ENCODE measurements at places on chromosomes 6 and 20. TPM values are rescaled to one million over a fixed set of nuclear protein-coding genes. Genes with fewer than 3 reads are reported as not detected.

GRCh38 chr6:120632975-120633374, 701.3 kb downstream of the TBC1D32 start:
- no peak for DNase-seq
- no peaks in the 10 kb centered on the region for H3K36me3 ChIP-seq
- H3K4me1 ChIP-seq, result no peaks in the 10 kb centered on the region
- H3K4me3 ChIP-seq, result no peak overlapping the region
- no peak overlapping the region for H3K27ac ChIP-seq
- H3K27me3 ChIP-seq, result no peaks in the 10 kb centered on the region

GRCh38 chr6:122347280-122347679, 52.2 kb upstream of the HSF2 start:
- H3K27ac ChIP-seq, result no peak overlapping the region
- DNase-seq, result no peak
- no peaks in the 10 kb centered on the region for H3K4me1 ChIP-seq
- no peaks in the 10 kb centered on the region for H3K27me3 ChIP-seq

- H3K4me3 ChIP-seq, result no peak overlapping the region
- no peaks in the 10 kb centered on the region for H3K36me3 ChIP-seq
- H3K4me1 ChIP-seq, result no peaks in the 10 kb centered on the region
- H3K27ac ChIP-seq, result no peak overlapping the region
- no peaks in the 10 kb centered on the region for H3K27me3 ChIP-seq
- DNase-seq, result no peak
These were observed 623.1 kb downstream of the PHF3 start for GRCh38 chr6:64258752-64259151.

GRCh38 chr6:157246771-157247484, 76.4 kb downstream of the TMEM242 start:
- H3K27me3 ChIP-seq, result no peaks in the 10 kb centered on the region
- DNase-seq, result no peak
- no peaks in the 10 kb centered on the region for H3K4me1 ChIP-seq
- H3K4me3 ChIP-seq, result no peak overlapping the region
- no peaks in the 10 kb centered on the region for H3K36me3 ChIP-seq

DNA sequence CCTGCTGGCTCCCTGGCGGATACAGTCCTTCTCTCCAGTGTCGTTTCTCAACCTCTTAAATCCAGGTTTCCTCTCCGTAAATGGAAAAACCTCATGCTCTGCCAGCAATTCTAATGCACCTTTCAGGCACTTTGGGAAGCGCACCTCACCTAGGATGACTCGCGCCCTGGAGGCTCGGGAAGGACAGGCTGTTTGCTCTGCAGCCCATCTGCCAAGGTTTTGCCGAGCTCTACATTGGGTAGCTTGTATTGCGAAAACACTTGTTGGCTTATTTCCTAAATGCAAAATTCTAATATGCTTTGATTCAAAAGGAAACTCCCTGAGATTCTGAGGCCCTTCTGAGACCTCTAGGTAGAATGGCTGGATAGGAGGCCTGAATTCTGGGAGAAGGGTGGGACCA, 102.6 kb upstream of the MLN start:
- H3K27ac ChIP-seq, result no peak overlapping the region
- no peak overlapping the region for H3K4me3 ChIP-seq
- H3K27me3 ChIP-seq, result peaks cover 25% of the 10 kb centered on the region

DNA sequence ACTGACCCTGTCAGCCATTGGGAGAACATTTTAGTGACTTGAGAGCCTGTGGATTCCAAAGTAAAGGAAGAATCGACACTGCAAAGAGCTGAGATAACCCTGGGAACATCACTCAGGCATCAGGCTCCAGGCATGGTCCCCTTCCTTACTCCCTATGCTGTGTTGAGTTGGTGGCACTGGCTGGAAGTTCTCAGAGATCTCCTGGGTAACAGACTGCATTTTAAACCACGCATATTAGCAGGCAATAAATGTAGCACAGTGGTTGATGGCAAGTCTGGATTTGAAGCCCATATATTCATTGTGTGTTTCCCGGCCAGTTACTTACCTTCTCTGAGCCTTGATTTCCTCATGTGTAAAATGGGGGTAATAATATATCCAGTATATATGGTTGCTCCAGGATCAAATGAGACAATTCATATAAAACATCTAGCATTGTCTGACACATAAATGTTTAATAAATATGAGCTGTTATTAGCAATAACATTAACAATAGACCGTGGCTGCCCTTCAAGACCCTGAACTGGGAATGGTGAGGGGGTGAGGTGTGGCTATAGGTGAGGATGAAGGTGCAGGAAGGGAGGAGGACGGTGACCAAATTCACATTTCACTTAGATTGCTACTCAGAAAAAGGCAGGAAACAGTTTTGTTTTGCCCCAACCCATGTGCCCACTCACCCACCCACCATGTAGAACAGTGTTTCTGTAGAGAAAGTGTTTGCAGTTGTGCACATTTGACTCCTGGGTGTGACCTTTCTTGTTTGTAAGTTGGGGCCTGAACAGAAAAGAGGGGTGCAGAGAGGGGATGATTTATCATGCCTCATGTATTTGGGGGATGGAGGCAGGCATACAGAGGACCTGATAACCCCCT, 2.1 kb downstream of the PLCG1 start:
- peak overlapping the region; percentile 80 for H3K4me3 ChIP-seq
- H3K27me3 ChIP-seq, result no peaks in the 10 kb centered on the region
- no peak for DNase-seq
- peak overlapping the region; percentile 93 for H3K27ac ChIP-seq
- H3K36me3 ChIP-seq, result no peaks in the 10 kb centered on the region

- DNase-seq, result peak; percentile 82
- no peaks in the 10 kb centered on the region for H3K27me3 ChIP-seq
- no peak overlapping the region for H3K4me3 ChIP-seq
- H3K36me3 ChIP-seq, result peaks cover 5% of the 10 kb centered on the region
These were observed 257.6 kb downstream of the LAMA2 start for GRCh38 chr6:129140526-129140925.

- peaks cover 17% of the 10 kb centered on the region for H3K4me1 ChIP-seq
- H3K27me3 ChIP-seq, result no peaks in the 10 kb centered on the region
- H3K36me3 ChIP-seq, result no peaks in the 10 kb centered on the region
- no peak overlapping the region for H3K4me3 ChIP-seq
These were observed 98.0 kb upstream of the NHSL1 start for GRCh38 chr6:138597336-138597735.

SLC22A1 gene
- not detected for total RNA-seq

CASS4 gene
- not detected for total RNA-seq

MEP1A gene
- total RNA-seq, result 0.43 TPM

Measured in stomach (tissue), 19 donors.